B cell (primary cell): ENCODE measurements at places on chromosomes 13 and 19. TPM values are rescaled to one million over a fixed set of nuclear protein-coding genes. Genes with fewer than 3 reads are reported as not detected.

KLK8 gene
- not detected in 2 replicates for total RNA-seq

ZNF223 gene
- 7.3 and 9.5 TPM in 2 replicates for total RNA-seq

OR7A17 gene
- total RNA-seq: not detected in 2 replicates

DNA sequence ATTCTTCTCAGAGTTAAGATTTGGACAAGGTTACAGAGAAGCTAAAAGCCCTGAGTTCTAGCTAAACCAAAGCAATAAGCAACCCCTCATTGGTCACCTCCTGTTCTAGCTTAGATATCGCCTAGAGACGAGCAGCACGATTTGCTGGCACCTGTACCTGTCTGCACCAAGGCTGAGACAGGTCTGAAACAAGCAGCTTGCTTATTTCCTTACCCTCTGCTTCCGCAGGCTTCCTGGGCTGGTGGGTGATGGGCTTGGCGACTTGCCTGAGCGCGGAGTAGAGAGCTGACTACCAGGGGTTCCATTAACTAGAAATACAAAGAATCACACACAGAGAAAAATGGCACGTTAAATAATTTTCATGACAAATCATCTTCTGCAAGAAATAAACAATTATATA is 276.9 kb downstream of the DCLK1 start:
- H3K27me3 ChIP-seq: no peaks in the 10 kb centered on the region
- H3K4me1 ChIP-seq: no peaks in the 10 kb centered on the region
- H3K4me3 ChIP-seq: no peak overlapping the region
- DNase-seq: no peak
- no peak overlapping the region for H3K27ac ChIP-seq

GRCh38 chr19:4688587-4688986 is 18.4 kb upstream of the MYDGF start:
- H3K4me3 ChIP-seq: no peak overlapping the region
- no peak for DNase-seq
- no peak overlapping the region for H3K27ac ChIP-seq
- H3K4me1 ChIP-seq: no peaks in the 10 kb centered on the region
- no peaks in the 10 kb centered on the region for H3K36me3 ChIP-seq

SOX1 gene
- total RNA-seq: not detected in 2 replicates

GRCh38 chr13:49310251-49310650 is 62.5 kb downstream of the CDADC1 start:
- H3K4me3 ChIP-seq: no peak overlapping the region
- no peaks in the 10 kb centered on the region for H3K36me3 ChIP-seq
- peaks cover 5% of the 10 kb centered on the region for H3K4me1 ChIP-seq
- no peak for DNase-seq

NLRP5 gene
- total RNA-seq: not detected in 2 replicates

DNA sequence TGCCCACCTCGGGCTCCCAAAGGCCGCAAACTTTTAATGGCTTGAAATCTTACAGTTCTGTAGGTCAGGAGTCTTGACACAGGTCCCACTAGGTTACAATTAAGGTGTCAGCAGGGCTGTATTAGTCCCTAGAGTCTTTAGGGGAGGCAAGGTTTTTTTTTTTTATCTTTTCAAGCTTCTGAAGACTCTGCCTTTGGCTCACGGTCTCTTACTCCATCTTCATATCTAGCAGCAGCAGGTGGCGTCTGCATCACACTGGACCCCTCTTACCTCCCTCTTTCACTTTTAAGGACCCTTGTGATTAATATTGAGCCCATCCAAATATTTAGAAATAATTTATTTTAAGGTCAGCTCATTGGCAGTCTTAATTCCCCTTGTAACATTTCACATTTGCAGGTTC is 11.6 kb downstream of the MIR17HG start:
- DNase-seq: no peak
- H3K27ac ChIP-seq: no peak overlapping the region
- H3K27me3 ChIP-seq: no peaks in the 10 kb centered on the region
- H3K4me3 ChIP-seq: no peak overlapping the region
- peaks cover 18% of the 10 kb centered on the region for H3K36me3 ChIP-seq

GRCh38 chr19:3986260-3987041 is 1.2 kb upstream of the EEF2 start:
- DNase-seq: peak; percentile 86
- peak overlapping the region; percentile 67 for H3K27ac ChIP-seq
- H3K4me3 ChIP-seq: peak overlapping the region; percentile 83
- H3K27me3 ChIP-seq: no peaks in the 10 kb centered on the region
- peaks cover 30% of the 10 kb centered on the region for H3K36me3 ChIP-seq

DNA sequence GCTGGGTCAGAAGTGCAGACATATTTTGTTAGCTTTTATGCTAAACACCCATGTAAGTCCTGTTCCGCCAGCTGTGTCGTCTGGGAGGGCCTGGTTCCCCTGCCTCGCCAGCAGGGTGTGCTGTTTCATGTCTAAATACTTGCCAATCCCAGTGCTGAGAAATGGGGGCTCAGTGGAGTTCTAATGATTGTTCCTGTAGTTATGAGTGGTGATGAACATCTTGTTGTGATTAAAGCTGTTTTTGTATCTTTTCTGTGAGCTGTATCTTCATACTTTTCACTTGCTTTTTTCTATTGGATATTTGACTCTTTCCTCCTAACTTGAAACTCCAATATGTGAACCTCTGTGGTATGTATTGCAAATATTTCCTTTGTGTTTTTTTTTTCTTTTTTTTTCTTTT is 32.7 kb downstream of the KDM4B start:
- no peaks in the 10 kb centered on the region for H3K36me3 ChIP-seq
- H3K27me3 ChIP-seq: no peaks in the 10 kb centered on the region
- peak; percentile 56 for DNase-seq

- H3K36me3 ChIP-seq: no peaks in the 10 kb centered on the region
- H3K27ac ChIP-seq: no peak overlapping the region
- H3K27me3 ChIP-seq: no peaks in the 10 kb centered on the region
- DNase-seq: peak; percentile 50
These were observed 9.8 kb downstream of the CLEC4M start for GRCh38 chr19:7772752-7773291.

CERS4 gene
- total RNA-seq: 125 and 146 TPM in 2 replicates

DNA sequence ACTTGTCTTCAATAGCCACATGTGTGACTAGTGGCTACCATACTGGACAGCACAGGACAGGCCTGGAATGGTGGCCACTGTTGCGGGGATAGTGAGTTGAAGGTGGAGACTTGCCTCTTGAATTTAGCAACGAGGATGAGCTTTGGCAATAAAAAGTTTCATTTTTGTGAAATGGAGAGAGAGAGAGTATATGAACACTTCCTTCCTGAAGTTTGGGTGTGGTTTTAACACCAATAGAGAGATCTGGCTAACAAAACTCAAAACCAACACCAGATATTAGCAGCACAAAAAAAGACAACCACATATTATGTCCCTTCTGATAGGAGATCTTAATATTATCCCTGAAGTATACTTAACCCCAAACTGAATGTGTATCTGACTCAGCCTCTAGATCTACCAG is 6.3 kb upstream of the LRFN3 start:
- peak; percentile 52 for DNase-seq
- no peaks in the 10 kb centered on the region for H3K36me3 ChIP-seq
- no peaks in the 10 kb centered on the region for H3K27me3 ChIP-seq
- peaks cover 34% of the 10 kb centered on the region for H3K4me1 ChIP-seq

- no peak overlapping the region for H3K4me3 ChIP-seq
- no peaks in the 10 kb centered on the region for H3K27me3 ChIP-seq
- DNase-seq: no peak
- H3K27ac ChIP-seq: no peak overlapping the region
- H3K4me1 ChIP-seq: no peaks in the 10 kb centered on the region
These were observed 32.4 kb upstream of the CACNA1A start for GRCh38 chr19:13538601-13539253.

GRCh38 chr13:102862624-102863210 is 16.9 kb downstream of the ERCC5 start:
- no peak overlapping the region for H3K27ac ChIP-seq
- no peak for DNase-seq
- H3K36me3 ChIP-seq: peaks cover 94% of the 10 kb centered on the region

- no peaks in the 10 kb centered on the region for H3K36me3 ChIP-seq
- H3K4me1 ChIP-seq: no peaks in the 10 kb centered on the region
- no peak overlapping the region for H3K4me3 ChIP-seq
- H3K27me3 ChIP-seq: no peaks in the 10 kb centered on the region
These were observed 8.5 kb upstream of the ZNF91 start for GRCh38 chr19:23403581-23404324.

KASH5 gene
- total RNA-seq: 0.74 and 1.4 TPM in 2 replicates

DNA sequence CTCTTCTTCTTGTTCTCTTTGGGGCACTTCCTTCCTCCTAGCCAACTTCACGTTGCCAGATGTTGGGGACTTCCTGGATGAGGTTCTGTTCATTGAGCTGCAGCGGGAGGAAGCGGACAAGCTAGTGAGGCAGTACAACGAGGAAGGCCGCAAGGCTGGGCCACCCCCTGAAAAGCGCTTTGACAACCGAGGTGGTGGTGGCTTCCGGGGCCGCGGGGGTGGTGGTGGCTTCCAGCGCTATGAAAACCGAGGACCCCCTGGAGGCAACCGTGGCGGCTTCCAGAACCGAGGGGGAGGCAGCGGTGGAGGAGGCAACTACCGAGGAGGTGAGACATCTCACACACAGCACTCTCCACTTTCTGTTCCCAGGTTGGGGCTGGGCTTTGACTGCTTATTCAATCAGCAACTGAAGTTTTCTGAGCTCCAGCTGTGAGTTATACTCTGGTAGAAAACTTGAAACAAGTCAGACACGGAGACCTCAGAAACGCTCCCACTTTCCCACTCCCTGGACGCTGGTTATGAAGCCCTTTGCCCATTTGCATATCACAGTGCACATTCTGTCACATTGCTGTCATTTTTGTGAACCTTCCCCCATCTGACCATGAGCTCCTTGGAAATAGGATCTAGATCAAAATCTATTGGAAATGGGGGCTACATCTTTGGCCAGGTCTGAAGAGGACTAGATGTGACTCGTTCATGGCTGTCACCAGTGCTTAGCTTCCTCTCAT is 7.2 kb upstream of the CCDC97 start:
- no peaks in the 10 kb centered on the region for H3K27me3 ChIP-seq
- peaks cover 89% of the 10 kb centered on the region for H3K4me1 ChIP-seq
- H3K4me3 ChIP-seq: peak overlapping the region; percentile 18
- H3K36me3 ChIP-seq: peaks cover 7% of the 10 kb centered on the region

- H3K27me3 ChIP-seq: peaks cover 26% of the 10 kb centered on the region
- H3K36me3 ChIP-seq: no peaks in the 10 kb centered on the region
- no peak for DNase-seq
- H3K27ac ChIP-seq: no peak overlapping the region
These were observed 6.8 kb upstream of the GRIN3B start for GRCh38 chr19:993361-993830.

PSG6 gene
- total RNA-seq: not detected in 2 replicates

- DNase-seq: peak; percentile 56
- H3K4me1 ChIP-seq: peaks cover 25% of the 10 kb centered on the region
- peak overlapping the region; percentile 58 for H3K4me3 ChIP-seq
- H3K27me3 ChIP-seq: peaks cover 33% of the 10 kb centered on the region
These were observed 579 bp downstream of the CPT1C start for GRCh38 chr19:49691243-49692146.

DNA sequence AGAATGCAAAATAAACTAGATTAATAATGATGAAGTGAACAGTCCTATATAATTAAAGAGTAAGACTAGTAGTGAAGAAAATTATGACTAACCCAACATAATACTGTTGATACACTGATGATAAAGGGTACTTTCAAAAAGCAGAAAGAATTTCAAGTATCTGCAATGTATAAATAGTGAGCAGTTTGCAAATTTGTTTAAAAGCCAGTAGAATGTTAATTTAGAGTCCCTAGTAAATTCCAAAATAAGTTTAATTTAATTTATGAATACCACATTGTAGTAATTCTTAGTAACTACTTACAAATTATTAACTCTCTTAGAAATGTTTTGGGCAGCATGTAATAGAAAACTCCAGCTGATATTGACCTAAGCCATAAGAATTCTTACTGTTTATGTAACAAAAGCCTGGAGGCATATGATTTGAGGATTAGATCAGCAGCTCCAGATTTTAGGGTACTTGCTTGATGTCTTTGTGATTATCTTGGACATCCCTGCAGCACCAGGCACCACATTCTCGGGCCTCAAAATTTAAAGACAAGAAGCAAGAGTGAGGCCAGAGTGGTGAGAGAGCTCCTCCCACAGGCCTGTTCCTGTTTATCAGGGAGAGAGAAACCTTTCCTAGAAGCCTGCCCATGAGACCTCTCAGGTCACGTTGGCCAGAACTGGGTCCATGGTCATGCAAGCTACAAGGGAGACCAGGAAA is 67.6 kb upstream of the TDRD3 start:
- DNase-seq: no peak
- no peak overlapping the region for H3K4me3 ChIP-seq
- no peaks in the 10 kb centered on the region for H3K36me3 ChIP-seq
- H3K27me3 ChIP-seq: no peaks in the 10 kb centered on the region
- H3K27ac ChIP-seq: no peak overlapping the region

- H3K4me3 ChIP-seq: no peak overlapping the region
- peaks cover 12% of the 10 kb centered on the region for H3K4me1 ChIP-seq
- H3K36me3 ChIP-seq: no peaks in the 10 kb centered on the region
- no peak overlapping the region for H3K27ac ChIP-seq
- no peak for DNase-seq
These were observed 8.0 kb upstream of the ZNF358 start for GRCh38 chr19:7507884-7508283.

DNA sequence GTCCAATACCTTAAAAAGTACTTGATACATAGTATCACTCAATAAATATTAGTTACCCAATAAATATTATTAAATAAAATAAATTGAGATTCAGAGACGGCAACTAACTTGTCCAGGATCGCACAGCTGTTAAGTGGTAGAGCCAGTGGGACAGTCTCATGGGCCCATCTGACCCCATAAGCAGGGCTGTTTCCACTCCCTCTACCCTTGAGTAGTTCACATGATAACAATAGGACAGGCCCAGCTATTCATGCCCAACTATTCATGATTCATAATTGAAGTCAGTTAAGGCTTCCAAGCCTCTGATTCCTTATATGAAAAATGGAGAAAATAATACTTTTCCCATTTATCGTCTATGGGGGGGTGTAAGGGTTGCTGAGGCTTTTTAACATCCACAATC is 78.2 kb downstream of the C13orf42 start:
- no peaks in the 10 kb centered on the region for H3K4me1 ChIP-seq
- H3K36me3 ChIP-seq: no peaks in the 10 kb centered on the region
- no peak overlapping the region for H3K27ac ChIP-seq
- no peak for DNase-seq
- H3K27me3 ChIP-seq: no peaks in the 10 kb centered on the region
- no peak overlapping the region for H3K4me3 ChIP-seq

DNA sequence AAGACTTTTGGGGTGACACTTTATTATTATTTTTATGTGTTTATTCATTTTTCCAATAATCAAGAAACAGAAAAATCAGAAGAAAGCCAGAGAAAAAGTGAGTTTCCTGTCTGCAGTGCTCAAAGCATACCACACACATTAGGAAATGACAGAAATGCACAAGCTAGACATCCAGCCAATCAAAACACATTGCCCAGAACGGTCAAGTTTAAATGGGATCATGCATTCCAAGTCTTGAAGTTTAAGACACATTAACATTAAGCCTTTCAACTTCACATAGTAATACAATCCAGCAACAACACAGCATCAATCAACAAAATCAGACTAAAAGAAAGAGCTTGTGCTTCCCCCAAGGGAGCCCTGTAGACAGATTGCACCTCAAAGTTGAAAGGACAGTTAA is 28.7 kb upstream of the MEDAG start:
- no peak overlapping the region for H3K27ac ChIP-seq
- H3K36me3 ChIP-seq: no peaks in the 10 kb centered on the region
- no peak overlapping the region for H3K4me3 ChIP-seq
- no peak for DNase-seq
- no peaks in the 10 kb centered on the region for H3K4me1 ChIP-seq
- peaks cover 12% of the 10 kb centered on the region for H3K27me3 ChIP-seq

NAPSA gene
- 3.5 and 4.7 TPM in 2 replicates for total RNA-seq

GRCh38 chr13:40615619-40616018 is 50.8 kb downstream of the FOXO1 start:
- DNase-seq: no peak
- no peak overlapping the region for H3K4me3 ChIP-seq
- H3K27me3 ChIP-seq: no peaks in the 10 kb centered on the region
- H3K4me1 ChIP-seq: peaks cover 95% of the 10 kb centered on the region
- H3K36me3 ChIP-seq: peaks cover 4% of the 10 kb centered on the region

LAMP1 gene
- 96.1 and 99.3 TPM in 2 replicates for total RNA-seq
